MV-4-11 (cell line): ENCODE measurements at places on chromosomes 13 and 19.

DNA sequence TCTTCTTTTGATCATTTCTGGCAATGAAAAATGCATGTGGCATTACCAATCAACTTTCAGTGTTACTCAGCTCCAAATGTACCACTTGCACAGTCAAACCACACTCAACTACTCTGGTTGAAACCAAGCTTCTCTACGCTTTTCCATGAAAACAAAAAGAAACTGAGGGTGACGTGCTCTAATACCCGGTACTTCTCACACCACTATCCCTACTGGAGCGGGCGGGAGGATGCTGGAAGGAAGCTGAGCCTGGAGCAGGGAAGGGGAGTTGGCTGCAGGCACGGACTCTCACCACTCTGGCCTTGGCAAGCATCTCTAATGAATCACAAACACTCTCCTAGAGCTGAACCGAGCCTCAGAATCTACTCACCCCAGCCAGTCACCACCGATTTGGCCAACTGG is 48.2 kb downstream of the STK24 start:
- DNase-seq = no peak

GRCh38 chr13:32600890-32601289 is 14.6 kb downstream of the PDS5B start:
- peak; percentile 16 for DNase-seq

DNA sequence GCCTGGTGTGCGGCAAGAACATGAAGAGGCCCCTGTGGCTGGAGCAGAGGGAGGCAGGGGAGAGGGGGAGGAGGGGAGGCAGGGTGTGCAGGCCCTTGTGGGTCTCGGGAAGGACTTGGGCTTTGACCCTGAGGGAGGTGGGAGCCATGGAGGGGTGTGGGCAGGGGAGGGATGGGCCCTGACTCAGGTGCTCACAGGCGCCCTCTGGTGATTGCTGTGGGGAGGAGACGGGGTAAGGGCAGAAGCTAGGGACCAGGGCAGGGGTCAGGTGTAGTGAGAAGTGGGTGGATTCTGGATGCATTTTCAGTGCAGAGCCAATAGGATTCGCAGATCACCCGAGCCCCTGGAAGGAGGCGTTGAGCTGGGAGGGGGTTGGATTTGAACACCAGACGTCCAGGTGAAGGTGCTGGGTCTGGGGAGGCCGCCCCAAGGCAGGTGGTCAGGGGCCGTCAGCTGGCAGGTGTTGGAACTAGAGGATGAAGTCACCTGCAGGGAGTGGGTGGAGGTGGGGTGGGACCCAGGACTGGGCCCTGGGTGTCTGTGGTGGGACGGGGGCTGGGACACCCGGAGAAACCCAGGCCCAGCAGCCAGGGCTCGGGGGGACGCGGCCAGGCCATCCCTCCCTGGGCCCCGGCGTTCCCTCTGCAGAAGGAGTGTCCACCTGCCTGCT is 185.4 kb downstream of the KDM4B start:
- no peak for DNase-seq

DNA sequence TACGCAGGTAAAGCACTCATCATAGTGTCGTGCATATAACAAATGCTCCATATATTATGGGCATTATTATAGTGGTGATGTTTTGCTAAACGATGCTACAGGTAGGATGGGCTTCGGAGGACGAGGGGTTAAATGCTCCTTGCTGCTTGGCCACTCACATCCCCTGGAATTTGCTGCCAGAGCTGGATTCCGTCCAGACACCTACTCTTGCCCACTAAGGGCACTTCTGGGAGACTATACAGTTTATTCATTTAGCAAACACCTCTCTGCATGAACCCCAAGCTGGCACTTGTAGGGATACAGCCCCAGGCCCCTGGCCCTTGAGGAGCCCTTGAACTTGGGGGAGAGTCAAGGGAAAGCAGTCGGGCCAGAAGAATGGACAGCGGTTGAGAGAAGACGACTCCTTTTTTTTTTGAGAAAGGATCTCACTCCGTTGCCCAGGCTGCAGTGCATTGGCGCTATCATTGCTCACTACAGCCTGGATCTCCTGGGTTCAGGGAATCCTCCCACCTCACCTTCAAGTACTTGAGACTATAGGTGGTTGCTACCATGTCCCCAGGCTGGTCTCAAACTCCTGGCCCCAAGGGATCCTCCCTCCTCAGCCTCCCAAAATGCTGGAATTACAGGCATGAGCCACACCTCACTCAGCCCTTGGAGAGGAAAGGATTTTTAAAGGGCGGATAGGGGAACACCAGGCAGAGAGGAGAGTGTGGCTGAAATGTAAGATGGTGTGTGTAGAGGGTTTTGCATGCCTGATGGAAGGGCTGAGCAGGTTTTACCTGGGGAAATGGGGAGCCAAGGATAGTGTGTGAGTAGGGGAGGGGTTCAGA is 1.1 kb upstream of the MRPL34 start:
- no peak for DNase-seq

DNA sequence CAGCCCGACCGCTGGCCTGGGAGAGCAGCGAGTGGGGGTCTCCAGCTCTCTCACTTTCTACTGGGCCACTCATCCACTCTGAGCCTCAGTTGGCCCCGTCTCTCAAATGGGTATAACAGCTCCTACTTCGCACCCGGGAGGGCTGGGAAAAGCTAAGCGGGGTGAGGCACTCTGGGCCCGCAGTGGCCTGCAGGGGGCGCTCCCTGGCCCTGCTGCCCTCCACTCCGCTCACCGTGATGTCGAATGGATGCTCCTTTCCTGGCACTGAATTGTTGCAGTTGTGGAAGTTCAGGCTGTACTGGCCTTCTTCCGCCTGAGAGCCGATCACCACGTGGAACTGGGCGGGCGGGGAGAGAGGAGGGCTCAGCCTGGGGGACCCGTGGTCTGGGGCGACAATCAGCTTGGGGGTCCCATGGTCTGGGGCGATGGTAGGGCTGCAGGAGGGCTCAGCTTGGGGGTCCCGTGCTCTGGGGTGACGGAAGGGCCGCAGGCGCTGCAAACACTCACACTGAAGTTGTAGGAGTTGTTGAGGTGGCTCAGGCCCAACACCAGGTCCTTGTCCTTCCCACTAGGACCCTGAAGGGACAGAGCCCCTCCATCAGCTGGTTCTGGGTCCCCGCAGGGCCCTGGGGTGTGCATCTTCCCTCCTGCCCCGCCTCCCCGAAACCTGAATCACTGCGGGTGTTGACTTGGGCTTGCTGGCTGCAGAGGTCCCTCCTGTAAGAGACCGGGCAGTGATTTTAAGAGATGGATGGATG is 3.9 kb downstream of the GPR108 start:
- DNase-seq = no peak

GRCh38 chr13:23899555-23899954 is 2.3 kb upstream of the C1QTNF9B start:
- DNase-seq = peak; percentile 45

DNA sequence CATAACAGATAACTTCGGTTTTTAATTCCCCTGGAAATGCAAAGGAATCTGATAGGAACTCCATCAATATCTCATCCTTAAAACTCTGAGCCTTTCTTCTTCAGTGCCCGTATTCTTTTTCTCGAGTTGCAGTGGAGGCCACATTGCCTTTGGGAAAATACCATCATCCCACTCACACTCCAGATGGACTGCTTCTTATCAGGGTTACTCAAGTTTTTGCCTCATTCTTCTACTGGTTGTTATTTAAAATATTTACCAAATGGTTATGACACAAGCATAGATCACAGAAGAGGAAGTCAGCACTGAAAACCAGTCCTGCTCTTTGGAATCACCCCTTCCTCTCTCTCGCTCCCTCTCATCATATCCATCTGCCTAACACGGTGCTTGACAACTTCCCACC is 1020.5 kb upstream of the SLC10A2 start:
- no peak for DNase-seq

DNA sequence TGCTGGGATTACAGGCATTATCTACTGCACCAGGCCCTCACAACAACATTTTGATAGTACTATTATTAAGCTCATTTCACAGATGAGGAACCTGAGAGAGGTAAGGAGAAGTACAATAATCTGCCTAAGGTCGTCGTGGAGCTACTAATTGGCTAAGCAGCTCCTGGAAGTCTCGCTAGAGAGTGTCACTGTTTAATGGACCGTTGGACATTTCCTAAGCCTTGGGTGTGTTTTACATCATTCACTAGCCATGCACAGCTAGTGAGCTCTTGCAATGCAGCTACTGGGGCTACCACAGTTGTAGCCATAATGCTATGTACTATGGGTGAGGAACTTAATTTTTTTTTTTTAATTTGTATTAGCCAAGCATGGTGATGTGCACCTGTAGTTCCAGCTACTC is 34.0 kb upstream of the OR1M1 start:
- DNase-seq = no peak

- no peak for DNase-seq
These were observed 2.2 kb downstream of the RPS11 start for GRCh38 chr19:49498475-49498874.

GRCh38 chr13:99854366-99854765 is 117.2 kb downstream of the ZIC5 start:
- DNase-seq = no peak

- no peak for DNase-seq
These were observed 131.6 kb downstream of the OLFM4 start for GRCh38 chr13:53160211-53160610.
